Neural cell (in vitro differentiated cells): ENCODE measurements at places on chromosomes 12 and 14. TPM values are rescaled to one million over a fixed set of nuclear protein-coding genes. Genes with fewer than 3 reads are reported as not detected.

NELL2 gene
- 41.8 and 46.8 TPM in 2 replicates for polyA plus RNA-seq

TAS2R7 gene
- 0.58 TPM in 1 of 2 replicates, not detected in the other for polyA plus RNA-seq

CLEC6A gene
- polyA plus RNA-seq, result not detected in 2 replicates

CEP128 gene
- polyA plus RNA-seq, result 3.4 and 5.5 TPM in 2 replicates

EPYC gene
- polyA plus RNA-seq, result not detected in 2 replicates

SERPINA10 gene
- polyA plus RNA-seq, result not detected in 2 replicates

CCND2 gene
- polyA plus RNA-seq, result 13.7 and 16.9 TPM in 2 replicates

RFX4 gene
- polyA plus RNA-seq, result 0.22 TPM in 1 of 2 replicates, not detected in the other

TMCC3 gene
- 1.9 and 2.1 TPM in 2 replicates for polyA plus RNA-seq

RNF34 gene
- 64.0 and 68.8 TPM in 2 replicates for polyA plus RNA-seq

BTG1 gene
- polyA plus RNA-seq, result 12.5 and 12.9 TPM in 2 replicates

TMEM179 gene
- 20.3 and 27.5 TPM in 2 replicates for polyA plus RNA-seq

NRXN3 gene
- polyA plus RNA-seq, result 110 and 114 TPM in 2 replicates

ARMH4 gene
- polyA plus RNA-seq, result 14.1 and 14.3 TPM in 2 replicates

YAF2 gene
- polyA plus RNA-seq, result 31.1 and 44.1 TPM in 2 replicates

FOXJ2 gene
- 5.8 and 6.4 TPM in 2 replicates for polyA plus RNA-seq

OTX2 gene
- polyA plus RNA-seq, result 2.1 and 3.2 TPM in 2 replicates

KCNC2 gene
- 6.7 and 7.4 TPM in 2 replicates for polyA plus RNA-seq

OVCH1 gene
- 0.72 and 0.83 TPM in 2 replicates for polyA plus RNA-seq

KRT80 gene
- polyA plus RNA-seq, result not detected in 2 replicates

C12orf54 gene
- not detected in 2 replicates for polyA plus RNA-seq

SPX gene
- not detected in 2 replicates for polyA plus RNA-seq

PTPRR gene
- polyA plus RNA-seq, result 2.2 and 3.6 TPM in 2 replicates
